Astrocyte (in vitro differentiated cells and primary cell): ENCODE measurements at places on chromosomes 2 and 18. TPM values are rescaled to one million over a fixed set of nuclear protein-coding genes. Genes with fewer than 3 reads are reported as not detected.

Gene INPP5D
- 8.9 and 14.7 TPM in 2 replicates for total RNA-seq

GRCh38 chr18:45009756-45010155 is 329.1 kb downstream of the SETBP1 start:
- DNase-seq, result no peak

DNA sequence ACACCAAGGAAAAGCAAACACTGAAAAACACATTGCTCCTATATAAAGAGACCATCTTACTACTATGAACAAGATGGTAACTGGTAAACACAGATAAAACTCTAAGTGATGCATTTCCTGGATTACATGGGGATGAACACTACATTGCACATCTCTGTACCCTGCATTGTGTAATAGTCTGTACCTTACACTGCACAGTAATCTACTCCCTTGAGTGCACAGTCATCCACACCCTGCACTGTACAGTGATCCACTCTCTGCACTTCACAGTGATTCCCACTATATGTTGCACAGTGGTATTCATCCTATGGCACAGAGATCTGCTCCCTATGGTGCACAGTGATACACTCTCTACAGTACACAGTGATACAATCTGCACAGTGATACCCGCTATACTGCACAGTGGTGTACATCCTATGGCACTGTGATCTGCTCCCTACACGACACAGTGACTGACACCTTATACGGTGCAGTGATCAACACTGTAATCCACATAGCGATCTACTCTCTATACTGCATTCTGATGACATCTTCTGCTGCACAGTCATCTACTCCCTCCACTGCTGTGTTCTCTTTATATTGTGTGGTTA is 462.2 kb upstream of the RGPD4 start:
- no peak for DNase-seq

Gene GKN2
- not detected in 2 replicates for total RNA-seq

GRCh38 chr18:55833543-55833942 is 245.6 kb upstream of the TCF4 start:
- peak; percentile 99 for DNase-seq
